Panc1 (cell line): ENCODE measurements at places on chromosomes 1 and 21. TPM values are rescaled to one million over a fixed set of nuclear protein-coding genes. Genes with fewer than 3 reads are reported as not detected.

The ACKR1 gene
- total RNA-seq: not detected

DNA sequence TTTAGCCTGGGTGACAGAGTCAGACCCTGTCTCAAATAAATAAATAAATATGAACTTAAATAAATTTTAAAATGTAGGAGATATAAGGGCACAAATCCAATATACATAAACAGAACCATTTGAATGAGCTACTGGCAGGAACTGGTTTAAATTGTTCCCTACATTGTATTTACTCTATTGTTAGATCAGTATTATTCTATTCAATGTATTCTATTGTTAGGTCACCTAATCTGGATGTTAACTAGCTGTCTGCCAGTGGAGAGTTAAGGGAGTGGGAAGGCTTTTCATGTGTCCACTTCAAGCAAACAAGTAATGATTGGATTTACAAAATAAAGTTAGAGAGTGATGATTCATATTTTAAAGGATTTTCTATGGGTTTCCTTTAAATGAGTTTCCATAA is 4.9 kb upstream of the FBXO28 start:
- 0 out of 2 replicates have a peak, but pooled peaks cover 4% of the 10 kb centered on the region for H3K4me1 ChIP-seq
- H3K4me3 ChIP-seq: no peak overlapping the region
- H3K27me3 ChIP-seq: no peaks in the 10 kb centered on the region; the same call in 1 of the 2 replicates
- no peak for DNase-seq
- H3K36me3 ChIP-seq: no peaks in the 10 kb centered on the region; the same call in 1 of the 2 replicates

The AKR7A3 gene
- 1.4 TPM for total RNA-seq

DNA sequence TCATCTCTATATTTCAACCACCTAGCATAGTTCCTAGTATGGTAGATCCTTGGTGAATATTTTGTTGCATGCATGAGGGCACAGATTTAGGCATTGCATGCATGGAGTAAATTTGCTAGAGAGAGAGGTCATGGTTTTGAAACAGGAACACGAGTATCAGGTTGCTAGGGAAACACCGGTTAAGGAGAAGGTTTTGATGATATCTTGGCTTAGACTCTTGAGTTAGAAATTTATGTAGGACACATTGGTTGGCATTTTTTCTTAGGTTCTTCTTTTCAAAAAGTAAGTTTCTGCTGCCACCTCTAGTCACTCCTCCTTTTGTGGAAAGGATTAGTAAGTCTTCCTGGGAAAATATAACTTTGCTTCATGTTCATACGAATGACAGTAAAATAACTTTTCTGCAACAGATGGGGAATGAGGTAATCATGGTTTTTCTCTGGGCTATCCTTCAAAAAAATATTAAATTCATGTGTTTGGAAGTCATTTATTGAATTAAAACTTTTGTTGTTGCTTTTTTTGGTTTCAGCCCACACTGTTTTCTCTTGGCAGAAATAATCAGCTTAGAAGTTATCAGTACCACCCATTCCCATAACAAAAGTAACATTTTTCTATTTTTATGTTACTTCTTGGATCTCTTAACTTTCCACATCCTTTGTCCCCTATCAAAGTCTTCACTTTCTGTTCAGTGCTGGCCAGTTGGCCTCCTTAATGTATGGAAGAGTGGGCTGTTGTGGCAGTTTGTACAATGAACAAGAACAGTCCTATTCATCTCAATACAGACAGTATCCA is 97.3 kb downstream of the PLA2G4A start:
- no peaks in the 10 kb centered on the region for H3K4me1 ChIP-seq
- H3K4me3 ChIP-seq: no peak overlapping the region
- H3K36me3 ChIP-seq: no peaks in the 10 kb centered on the region

DNA sequence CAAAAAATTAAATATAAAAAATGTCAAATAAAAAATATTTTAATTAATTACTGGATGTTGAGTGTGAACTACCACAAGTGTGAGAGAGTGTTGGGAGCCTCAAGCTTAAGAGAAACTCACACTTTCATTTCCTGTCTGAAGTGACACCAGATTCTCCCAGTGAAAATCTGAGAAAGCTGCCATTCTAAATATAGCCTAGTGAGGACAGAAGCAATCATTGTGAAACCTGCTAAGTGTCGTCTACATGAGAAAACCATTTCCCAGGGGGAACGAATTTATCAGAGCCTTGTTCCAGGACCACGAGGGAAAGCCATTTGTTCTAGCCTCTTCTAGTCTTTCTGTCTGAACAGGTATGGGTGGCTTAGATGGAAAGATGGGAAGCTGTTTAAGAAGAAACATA is 329.3 kb upstream of the PRMT6 start:
- no peaks in the 10 kb centered on the region for H3K27me3 ChIP-seq
- no peaks in the 10 kb centered on the region for H3K4me1 ChIP-seq
- no peak overlapping the region for H3K4me3 ChIP-seq
- no peak for DNase-seq
- H3K36me3 ChIP-seq: no peaks in the 10 kb centered on the region

The RGS13 gene
- not detected for total RNA-seq

- H3K4me3 ChIP-seq: no peak overlapping the region
- no peaks in the 10 kb centered on the region; the same call in 1 of the 2 replicates for H3K4me1 ChIP-seq
- H3K27ac ChIP-seq: no peak overlapping the region
- DNase-seq: no peak
- peaks cover 9% of the 10 kb centered on the region for H3K27me3 ChIP-seq
Observed at GRCh38 chr1:202279806-202280205, 61.9 kb downstream of the UBE2T start.

- DNase-seq: no peak
- no peaks in the 10 kb centered on the region for H3K27me3 ChIP-seq
- H3K4me3 ChIP-seq: no peak overlapping the region
Observed at GRCh38 chr21:45154511-45155508, 80.4 kb downstream of the ADARB1 start.

DNA sequence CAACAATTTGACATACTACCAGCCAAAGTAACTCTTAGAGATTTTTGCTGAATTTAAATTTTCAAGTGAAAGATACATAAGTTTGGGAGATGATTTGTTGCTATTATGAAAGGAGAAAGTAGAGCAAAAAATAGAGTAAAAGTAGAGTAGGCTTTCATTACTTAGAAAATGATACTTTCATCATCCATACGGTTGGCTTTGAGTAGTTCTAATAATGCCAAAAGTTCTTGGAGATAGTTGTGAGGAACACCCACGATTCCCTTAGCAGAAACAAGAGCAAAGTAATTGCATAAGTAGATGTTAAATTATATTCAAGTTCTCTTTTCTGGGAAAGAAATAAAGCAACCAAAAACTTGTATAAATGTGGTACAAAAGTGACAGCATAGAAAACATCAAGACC is 95.0 kb upstream of the VAV3 start:
- DNase-seq: no peak
- no peaks in the 10 kb centered on the region for H3K36me3 ChIP-seq
- H3K4me3 ChIP-seq: no peak overlapping the region
